NCI-H146 (cell line): ENCODE measurements at places on chromosomes 12 and 14.

DNA sequence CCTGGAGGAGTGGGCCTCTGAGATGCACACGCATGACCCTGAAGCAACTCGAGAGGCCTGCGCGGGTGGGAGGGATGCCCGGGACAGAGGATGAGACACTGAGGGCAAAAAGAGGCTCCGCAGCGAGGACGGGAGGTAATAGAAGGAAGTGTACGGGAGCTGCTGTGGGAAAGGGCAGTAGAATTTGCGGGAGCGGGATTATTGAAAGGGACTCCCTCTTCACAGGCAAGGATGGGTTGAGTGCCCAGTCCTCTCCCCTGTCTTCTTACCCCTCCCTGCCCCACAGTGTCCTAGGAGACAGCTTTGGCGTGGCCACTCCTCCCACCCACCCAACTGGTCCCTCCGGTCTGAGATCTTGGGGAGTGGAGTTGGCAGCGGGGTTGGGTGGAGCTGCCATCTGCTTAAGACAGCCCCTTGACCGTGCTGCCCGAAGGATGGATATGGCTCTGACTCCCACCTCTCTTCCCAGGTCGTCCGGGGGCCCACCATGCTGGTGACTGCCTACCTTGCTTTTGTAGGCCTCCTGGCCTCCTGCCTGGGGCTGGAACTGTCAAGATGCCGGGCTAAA lies 15.7 kb upstream of the ESPL1 start:
- peak; percentile 60 for DNase-seq

GRCh38 chr14:51382506-51382905 lies 142.5 kb downstream of the TMX1 start:
- DNase-seq = no peak

DNA sequence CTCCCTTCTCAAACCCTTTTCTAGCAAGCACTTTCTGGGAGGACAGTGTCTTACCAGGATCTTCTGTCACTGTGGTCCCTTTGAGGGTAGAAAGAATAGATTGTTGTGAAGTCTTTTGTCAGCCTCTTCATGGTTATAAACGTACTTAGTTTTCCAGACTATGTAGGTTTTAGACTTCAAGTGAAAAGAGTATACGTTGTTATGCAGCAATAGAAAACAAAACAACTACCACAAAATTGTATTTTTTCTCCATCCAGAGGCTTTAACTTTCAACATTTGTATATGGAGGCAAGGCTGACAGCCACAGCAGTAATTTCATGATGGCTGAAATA lies 23.7 kb downstream of the PRKCH start:
- DNase-seq = no peak

DNA sequence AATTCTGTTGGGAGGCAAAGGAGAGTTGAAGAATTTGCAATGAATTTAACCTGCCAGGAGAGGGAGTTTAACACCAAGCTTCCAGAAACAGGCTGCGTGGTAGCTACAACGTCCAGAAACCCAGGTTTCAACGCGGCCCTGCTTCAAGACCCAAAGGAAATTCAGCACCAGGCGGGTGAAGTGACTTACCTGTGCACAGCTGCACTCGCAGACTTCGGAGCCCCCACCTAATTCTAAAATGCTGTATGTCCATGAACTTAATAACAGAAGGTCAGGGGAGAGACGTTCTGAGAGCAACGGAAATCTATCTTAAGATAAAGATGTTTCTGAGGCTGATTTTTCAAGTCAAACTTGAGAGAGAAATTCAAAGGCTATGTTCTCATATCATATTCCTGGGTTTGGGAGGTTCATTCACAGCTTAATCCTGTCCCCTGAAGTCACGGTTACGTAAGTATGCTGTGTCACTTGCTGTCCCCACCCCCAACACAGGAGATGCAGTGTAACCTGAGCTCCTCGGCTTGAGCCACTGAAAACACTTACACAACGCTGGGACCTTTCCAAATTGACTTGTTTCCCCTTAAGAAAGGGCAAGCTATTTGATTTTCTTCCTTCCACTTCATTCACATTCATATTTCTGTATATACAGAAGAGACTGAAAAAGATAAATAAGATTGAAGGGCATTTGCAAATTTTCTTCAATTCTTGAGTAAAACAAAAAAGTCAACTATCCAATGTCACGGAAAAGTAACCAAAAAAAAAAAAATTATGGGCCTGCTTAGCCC lies 22.7 kb downstream of the CLIP1 start:
- peak; percentile 59 for DNase-seq

- DNase-seq = no peak
Measured at GRCh38 chr14:22753586-22753985, 12.9 kb upstream of the OXA1L start.

DNA sequence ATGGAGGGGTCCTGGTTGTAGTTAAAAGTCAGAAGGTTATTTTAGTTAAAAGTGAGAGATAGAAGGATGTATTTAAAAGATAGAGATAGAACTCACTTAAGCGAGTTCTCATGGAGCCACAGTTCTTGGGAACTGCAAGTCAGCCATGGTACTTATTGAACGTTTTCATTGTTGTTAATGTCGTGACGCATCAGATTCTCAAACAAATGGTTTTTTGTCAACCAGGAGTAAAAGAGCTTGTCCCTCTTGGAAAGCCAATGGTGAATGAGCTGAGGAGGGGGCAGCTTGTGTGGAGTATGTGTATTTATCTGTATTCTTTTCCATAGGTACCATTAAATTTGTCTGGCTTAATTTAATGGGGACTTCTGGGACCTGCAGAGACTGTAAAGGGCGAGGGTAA lies 68.6 kb downstream of the FIGNL2 start:
- no peak for DNase-seq

DNA sequence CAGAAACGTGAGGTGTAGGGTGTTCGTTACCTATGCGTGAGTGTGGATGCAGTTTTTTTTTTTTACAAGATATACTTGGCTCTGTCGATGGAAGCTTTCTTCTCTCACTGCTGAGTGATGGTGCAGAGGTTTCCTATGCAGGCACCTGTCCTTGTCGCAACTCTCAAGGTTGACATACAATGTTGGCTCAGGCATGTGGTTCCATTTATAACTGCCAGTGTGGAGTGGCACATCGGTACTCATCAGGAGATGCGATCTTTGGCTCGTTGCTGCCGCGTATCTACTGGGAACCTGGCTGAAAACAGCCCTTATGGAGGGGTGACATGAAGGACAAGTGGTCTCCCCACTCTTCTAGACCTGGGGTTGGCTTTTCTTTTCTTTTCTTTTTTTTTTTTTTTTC lies 109.0 kb downstream of the ZNF664 start:
- DNase-seq = no peak

- no peak for DNase-seq
Measured at GRCh38 chr14:100428727-100429126, 105.6 kb downstream of the SLC25A47 start.

GRCh38 chr12:47207829-47208248 lies 128.1 kb upstream of the AMIGO2 start:
- no peak for DNase-seq

DNA sequence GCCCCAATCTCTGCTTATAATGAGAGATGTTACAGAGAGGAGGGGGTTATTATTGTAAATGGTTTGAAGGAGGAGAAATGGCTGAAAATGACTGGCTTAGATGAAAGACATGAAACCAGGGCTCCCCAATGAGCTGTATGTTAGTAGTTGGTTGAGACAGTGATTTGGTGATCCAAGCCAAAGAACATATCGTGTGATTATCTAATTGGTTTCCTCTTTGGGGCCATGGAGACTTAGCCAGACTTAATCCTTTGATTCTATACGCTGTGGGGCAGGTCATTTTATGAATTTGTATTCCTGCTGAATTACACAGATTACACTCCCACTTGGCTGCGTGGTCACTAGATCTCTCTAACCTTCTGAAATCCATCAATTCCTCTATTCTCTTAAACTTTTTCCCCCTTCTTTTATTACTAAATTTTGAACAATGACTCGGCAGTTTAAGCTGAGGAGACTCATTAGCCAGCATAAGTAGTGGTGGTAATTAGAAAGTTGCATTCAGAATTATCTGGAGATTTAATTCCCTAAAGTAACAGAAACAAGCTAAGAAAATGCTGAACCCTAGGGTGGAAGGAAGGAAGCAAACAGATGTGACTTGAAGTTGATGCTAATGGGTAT lies 5.3 kb downstream of the TTC8 start:
- no peak for DNase-seq

- no peak for DNase-seq
Measured at GRCh38 chr12:76113800-76114757, 29.6 kb upstream of the NAP1L1 start.

DNA sequence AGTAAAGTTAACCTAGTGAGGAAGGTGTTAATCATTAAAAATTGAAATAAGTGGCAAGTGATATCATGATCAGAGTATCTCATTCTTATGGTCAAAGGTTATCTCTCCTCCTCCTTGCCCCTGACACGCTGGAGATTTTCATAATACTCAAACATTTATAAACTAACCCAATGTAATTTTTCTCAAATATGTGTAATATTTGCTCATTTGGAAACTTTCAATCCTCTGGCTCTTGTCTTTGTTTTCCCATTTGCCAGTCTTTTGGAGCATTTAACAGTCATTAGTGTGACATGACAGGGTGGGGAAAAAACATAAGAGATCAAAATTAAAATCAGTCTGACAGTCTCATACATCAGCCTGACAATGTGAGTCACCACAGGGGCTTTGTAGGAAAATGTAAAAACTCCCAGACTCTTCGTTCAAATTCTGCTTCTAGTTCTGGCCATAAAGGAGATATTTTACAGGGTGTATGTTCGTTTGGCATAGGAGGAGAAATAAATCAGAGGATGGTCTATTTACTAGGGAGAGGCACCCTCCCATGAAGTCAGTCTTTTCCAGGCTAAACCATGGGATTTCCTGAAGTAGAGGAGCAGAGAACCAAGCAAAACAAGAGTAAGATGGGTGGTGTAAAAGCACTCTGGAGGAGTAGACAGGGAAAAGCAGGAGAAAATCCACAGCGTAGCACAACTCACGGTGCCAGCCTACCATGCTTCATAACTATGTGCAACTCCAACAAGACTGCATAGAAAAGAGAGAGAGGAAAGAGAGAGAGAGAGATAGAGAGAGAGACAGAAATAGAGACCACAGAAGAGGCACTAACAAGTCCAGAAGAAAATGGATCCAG lies 369.2 kb upstream of the PDE3A start:
- no peak for DNase-seq

DNA sequence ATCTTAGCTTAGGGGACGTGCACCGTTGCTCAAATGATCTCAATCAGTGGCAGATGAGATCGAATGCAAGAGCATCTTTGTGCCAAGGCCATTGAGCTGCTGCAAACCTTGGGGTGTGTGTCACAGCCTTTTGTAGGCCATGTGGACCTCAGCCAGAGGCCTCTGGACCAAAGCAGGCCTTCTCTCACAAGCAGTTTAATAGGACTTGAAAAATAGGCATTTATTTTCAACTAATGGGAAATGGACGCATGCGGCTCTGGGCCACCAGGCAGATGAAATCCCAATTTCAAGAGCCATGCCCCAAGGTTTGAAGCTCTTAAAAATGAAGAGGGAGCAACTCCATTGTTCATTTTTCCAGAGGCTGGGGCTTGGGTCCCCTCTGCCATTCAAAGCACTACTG lies 87.3 kb downstream of the TTC7B start:
- DNase-seq = no peak

DNA sequence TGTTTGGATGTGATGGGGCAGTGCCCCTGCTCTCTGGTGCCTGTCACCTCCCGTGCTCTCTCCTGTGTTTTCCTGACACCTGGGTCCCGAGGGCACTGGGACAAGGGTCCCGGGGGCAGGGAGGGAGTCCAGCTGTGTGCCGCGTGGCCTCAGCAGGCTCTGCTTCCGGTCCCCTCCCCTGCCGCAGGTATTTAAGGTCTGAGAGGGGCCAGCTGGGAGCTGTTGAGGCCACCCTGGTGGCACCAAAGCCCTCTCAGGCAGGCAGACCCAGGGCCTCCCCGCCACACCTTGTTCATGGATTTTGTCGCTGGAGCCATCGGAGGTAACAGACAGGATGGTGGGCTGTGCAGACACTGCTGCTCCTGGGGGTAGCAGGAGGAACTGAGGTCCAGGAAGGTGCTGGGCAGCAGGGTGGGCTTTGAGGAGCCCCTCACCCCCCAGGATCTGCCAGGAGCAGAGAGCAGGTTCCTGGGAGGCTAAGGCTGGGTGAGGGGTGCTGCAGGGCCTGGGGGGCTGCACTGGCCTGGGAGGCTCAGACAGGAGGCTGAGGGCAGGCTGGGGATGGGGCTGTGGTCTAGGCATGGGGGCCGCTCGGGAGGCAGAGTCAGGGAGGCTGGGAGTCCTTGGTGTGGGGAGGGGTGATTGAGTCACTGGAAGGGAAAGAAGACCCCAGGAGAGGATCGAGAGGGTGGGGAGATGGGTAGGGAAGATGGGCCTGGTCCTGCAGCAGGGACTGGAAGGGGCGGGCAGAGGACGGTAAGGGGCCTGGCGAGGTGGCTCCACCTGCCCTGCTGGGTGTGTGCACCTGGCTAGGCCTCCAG lies at the start of gene SLC25A47:
SLC25A47 (plus strand) TSS at position 219 of the 821 bp plus-strand sequence; CDS start at position 295, 76 bp downstream.
- DNase-seq = peak; percentile 9

- no peak for DNase-seq
Measured at GRCh38 chr12:81295251-81295650, 217.4 kb downstream of the ACSS3 start.

DNA sequence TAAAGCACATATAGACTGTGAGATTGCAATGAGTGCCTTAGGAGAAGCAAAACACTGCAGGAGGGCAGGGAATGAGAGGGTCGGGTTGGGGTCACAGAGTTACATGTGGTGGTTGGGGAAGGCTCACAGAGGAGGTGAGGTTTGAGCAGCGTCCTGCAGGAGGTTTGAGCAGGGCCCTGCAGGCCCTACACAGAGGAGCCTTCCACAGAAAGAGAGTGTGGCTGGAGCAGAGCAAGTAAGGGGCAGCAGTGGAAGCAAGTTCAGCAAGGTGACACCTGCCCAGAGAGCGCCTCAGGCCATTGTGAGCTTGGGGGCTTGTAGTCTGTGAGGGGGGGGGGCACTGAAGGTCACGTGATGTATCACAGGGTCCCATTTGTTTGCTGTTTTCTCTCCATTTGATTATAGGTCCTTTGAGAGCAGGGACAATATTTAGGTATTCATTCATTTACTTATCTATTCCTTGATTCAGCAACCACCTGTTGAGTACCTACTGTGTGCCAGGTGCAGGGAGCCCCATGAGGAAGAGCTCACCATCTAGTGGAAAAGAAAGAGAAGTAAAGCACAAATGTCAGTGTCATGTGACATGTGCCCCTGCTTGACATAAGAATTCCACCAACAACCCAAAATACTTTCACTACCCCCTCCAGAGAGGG lies 56.6 kb downstream of the GALNT16 start:
- DNase-seq = peak; percentile 5

- DNase-seq = no peak
Measured at GRCh38 chr12:49783917-49784676, 42.7 kb downstream of the TMBIM6 start.

DNA sequence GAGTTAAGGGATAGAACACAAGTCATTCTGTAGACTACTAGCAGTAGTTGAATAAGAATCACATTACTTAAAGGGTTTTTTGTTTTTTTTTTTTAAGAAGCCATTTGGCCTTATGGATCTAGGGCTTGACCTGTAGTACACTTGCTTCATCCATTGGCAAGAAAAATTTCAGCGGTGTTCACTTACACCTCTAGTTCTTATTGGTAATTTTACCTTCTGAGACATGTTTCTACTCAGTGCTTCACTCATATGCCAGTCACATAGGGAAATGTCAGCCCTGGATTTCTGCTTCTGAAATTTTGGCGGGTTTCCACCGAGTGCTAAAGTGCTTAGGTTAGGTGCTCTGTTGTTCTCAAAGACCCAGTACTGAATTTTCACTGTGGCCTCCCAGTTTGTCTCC lies 72.9 kb downstream of the FRMD6 start:
- DNase-seq = no peak
